ENCODE measurements at places on chromosomes 7 and 10.
A peak's percentile ranks its signal among the peaks of the same experiment; 100 is the strongest.

- no peak for DNase-seq
Measured at GRCh38 chr10:71998119-71998839, 34.1 kb downstream of the CHST3 start.

- DNase-seq = no peak
Measured at GRCh38 chr10:48492201-48492600, 112.7 kb downstream of the ARHGAP22 start.

- peak; percentile 64 for DNase-seq
Measured at GRCh38 chr10:116891208-116891607, 41.9 kb downstream of the ENO4 start.

- no peak for DNase-seq
Measured at GRCh38 chr7:70571403-70571934, 560.5 kb upstream of the GALNT17 start.

GRCh38 chr7:150891740-150892139, 39.4 kb downstream of the AOC1 start:
- no peak for DNase-seq

DNA sequence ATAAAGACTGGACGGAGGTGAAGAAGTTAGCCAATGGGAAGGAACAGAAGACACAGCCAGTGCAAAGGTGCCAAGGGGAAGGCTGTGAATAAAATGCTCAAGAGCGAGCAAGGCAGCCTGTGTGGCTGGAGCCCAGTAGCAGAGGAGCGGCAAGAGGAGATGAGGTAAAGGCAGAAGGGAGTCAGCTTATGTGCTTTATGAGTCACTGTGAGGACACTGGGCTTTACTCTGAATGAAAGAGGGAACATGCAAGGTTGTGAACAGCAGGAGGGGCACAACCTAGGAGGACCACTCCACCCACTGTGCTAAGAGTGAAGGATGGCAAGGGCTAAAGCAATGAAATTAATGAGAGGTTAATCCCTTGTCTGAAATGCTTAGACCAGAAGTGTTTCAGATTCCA, 129.0 kb upstream of the ODAD2 start:
- DNase-seq = no peak

GRCh38 chr7:133081119-133081598, 731 bp downstream of the CHCHD3 start:
- no peak for DNase-seq

DNA sequence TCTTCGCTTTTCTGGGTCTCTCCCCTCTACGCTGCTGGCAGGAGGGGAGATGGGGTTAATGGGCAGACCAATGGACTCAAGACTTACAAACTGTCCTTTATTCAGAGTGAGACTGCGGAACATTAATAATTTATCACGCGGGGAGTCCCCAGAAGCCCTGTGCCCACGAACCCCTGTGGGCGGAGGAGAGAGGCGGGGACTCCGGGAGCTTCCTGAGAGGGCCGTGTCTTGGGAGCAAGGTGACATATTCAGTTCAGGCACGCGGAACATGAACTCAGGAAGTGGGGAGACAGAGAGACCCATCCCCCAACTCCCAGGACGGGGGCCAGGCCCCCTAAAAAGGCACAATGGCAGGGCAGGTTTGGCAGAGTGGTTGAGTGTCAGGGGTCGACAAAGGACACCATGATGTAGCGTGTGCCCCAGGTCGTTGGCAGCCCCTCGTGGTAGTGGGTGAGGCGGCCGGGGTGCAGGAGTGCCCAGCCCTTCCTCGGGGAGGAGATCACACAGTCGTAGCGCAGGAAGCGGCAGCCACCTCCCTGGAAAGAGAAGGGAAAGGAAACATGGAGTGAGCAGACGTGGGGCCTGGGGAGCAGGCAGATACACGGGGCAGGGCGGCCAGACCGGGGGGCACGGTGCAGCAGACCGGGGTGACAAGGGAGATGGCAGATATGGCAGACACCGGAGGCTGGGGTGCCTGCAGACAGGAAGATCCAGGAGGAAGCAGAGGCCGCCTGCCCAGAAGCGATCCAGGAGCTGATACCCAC, 5.2 kb upstream of the MOGAT3 start:
- DNase-seq = no peak

DNA sequence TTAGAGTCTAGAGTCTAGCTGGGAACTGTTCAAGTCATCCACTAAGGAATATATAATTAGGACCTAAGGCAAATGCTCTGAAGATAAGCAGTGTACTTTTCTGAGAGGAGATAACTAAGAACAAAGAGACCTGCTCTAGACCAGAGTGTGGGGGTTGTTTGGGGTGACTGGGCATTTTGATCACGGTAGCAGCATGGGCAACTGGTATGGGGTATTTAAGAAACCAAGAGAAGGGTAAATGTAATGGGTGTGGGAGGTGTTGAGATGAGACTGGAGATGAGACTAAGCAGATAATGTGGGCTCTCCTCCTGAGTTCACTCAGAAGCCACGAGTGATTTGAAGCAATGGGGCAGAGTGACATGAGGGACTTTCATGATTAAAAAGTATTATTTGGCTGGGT, 1082.9 kb downstream of the GATA3 start:
- DNase-seq = no peak

DNA sequence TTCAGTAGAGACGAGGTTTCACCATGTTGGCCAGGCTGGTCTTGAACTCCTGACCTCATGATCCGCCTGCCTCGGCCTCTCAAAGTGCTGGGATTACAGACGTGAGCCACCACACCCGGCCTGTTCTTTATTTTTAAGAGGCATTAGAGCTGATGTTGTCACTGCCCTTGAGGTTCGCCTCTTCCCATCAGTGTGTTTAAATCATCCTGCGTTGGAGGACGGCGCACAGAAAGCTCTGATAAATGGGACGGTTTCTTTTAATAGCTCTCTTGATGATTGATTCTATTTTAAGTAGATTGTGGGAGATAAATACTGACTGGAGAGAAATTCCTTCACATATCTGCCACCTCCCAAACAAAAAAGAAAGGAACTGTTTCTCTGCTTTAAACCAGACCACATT, 29.0 kb downstream of the UPP1 start:
- no peak for DNase-seq

DNA sequence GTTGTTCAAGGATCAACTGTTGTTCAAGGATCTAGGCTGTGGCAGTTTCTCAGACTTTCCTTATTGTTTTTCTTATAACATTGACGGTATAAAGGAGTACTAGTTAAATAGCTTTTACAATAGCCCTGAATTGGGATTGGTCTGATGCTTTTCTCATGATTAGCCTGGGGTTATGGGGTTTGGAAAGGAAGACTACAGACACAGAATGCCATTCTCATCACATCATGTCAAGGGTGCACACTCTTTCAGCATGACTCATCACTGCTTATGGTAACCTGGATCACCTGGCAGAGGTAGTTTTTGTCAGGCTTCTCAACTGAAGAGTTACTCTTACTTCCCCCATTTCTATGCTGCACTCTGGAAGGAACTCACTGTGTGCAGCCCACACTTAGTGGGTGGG, 194.2 kb upstream of the NPSR1 start:
- DNase-seq = no peak

GRCh38 chr10:72328829-72329204, 25.9 kb downstream of the DNAJB12 start:
- DNase-seq = no peak

DNA sequence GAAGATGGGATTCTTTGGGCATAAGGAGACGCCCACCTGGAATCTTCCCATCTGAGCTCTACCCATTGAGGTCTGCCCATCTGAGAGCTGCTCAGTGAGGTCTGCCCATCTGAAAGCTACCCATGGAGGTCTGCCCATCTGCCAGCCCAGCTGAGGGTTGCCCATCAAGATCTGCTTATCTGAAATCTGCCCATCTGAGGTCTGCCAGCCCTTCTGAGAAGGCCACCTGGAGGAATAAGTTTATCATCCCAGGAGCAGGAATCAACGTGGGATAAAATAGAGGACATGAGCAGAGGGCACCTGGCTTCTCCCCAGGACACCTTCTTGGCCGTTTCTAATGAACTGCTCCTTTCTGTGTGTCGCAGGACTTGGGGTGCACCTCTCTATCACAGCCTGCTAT, 35.3 kb upstream of the PDZD8 start:
- no peak for DNase-seq

DNA sequence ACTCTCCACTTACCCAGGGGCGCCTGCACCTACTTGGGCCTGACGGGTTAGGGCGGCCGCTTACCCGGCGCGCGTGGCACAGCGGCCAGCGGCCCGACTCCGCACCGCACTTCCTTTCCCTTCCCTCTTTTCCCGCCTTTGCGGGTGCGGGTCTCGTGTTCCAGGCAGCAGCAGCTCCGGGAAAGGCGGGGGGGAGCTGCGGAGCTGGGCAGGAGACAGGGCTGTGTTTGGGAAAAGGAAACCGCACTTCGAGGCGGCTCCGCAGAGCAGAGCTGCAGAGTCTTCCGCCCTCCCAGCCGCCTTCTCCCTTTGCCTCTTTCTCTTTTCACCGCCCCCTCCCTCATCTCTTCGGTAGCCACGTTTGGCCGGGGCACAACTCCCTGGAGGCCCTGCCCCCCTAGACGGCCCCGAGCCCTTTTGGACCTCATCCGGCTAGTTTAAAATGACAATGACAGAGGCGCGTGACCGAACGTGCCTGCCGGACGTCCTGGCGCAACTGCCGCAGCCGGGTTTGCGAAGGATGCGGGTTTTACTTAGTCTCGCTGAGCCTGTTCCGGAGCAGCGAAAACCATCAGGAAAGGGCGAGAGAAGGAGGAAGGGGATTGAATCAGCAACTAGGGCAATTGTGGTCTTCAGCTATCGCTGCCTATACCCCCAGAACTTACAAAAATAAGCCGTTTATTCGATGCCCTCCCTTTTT, 7.9 kb upstream of the PAX2 start:
- no peak for DNase-seq

DNA sequence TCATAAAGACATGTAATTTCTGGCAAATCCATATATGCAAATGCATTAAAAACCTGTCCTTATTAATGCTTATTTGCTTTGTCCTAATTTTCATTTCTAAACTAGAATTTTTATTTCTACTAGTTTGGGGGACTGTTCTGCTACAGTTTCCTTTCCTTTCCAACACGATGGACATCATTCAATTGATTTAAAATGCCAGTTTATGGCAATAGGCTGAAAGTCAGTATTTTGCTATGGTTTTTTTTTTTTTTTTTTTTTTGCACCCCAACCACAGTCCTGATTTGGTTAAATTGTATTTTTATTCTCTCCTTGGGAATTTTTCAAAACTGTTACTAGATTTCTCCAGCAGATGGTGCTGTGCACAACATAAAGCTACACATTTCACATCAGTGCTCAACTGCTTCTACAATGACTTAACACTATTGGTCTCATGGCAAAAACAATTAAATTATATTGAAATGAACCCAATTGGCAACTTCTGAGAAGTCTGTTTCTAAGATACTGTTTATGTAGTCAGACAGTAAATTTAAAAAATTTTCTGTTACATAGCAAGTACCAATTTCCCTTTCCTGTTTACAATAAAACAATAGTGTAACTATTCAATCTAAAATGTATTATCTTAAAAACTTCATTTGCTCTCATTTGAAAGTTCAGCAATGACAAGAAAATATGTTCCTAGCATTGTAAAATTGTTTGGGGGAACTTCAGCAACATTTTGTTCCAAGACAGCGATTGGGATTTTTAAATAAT, 193.8 kb upstream of the CCDC6 start:
- peak; percentile 35 for DNase-seq

- DNase-seq = no peak
Measured at GRCh38 chr7:7180725-7181449, 1.5 kb upstream of the C1GALT1 start.

- no peak for DNase-seq
Measured at GRCh38 chr7:115995701-115996100, 34.9 kb downstream of the TFEC start.

GRCh38 chr10:69497231-69497561, 45.9 kb downstream of the TSPAN15 start:
- no peak for DNase-seq

DNA sequence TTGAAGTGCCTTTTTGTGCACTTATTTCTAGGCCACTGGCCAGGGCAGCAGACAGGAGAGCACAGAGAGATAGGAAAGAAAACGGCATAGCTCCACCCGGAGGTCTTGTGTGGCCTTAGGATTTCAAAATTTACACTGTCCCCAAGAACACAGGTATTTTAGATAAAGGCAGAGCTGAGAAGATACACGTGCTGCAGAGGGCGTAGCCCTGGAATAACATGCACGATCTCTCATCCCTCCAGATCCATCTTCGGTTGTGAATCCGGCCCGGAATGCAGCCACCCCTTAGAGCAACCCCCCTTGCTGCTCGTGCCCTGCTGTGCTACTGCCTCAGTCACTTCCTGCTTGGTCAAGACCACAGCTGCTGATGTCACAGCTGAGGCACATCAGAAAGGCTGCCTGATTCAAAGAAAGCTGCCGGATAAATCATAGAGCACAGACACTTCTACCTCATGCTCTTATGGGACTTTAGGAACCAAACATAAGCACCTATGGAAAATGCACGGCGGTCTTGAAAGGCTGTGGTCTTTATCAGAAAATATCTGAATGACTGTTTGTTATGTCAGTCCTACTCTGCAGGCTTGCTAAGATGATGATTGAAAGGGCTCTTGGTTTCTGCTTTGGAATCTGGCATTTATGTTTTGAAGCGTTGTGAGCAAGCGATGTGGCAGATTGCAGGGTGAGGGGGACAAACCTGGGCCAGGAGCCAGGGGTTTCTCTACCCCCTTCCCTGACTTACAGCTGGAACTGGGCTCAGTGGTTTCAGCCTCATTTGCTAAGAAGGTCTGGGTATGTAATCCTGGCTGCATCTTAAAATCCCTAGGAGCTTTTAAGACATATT, 152.0 kb downstream of the SVIL start:
- no peak for DNase-seq

GRCh38 chr7:103524042-103524907, 78.3 kb upstream of the SLC26A5 start:
- DNase-seq = peak; percentile 18

DNA sequence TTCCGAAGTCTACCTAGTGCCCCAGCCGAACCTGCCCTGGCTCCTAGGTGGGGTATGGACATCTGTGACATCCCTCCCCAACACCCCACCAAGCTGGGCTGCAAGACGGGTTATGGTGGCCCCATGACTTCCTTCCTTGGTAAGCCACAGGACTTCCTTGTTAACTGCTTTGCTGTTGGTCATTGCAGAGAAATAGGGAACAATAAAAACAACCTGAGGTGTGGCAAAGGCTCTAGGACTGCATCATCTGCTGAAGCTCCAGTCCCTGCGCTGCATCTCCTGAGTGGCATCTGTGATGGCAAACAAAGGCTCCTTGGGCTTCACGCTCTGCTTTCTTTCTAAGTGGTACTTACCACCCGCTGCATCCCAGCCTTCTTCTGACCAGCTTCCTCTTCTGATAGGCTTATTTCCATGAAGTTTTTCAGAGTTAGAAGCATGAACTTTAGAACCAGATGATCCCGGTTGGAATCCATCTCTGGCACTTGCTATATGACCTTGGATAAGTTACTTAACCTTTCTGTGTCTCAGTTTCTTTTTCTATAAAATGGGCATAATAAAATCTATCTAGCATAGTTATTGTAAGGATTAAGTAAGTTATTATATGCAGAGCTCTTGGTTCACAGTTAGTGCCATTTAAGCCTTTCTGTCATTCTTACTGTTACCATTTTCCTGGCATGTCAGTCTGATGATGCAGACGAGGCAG, 216.8 kb downstream of the RPS24 start:
- DNase-seq = no peak

- DNase-seq = no peak
Measured at GRCh38 chr7:139567647-139568345, 44.3 kb downstream of the CLEC2L start.

GRCh38 chr7:65441010-65441409, 67.4 kb downstream of the ZNF92 start:
- no peak for DNase-seq

GRCh38 chr10:74928742-74929191, 102.4 kb downstream of the KAT6B start:
- no peak for DNase-seq
